Left ventricle myocardium inferior (tissue), 1 donor: ENCODE measurements at places on chromosomes 13 and 19. TPM values are rescaled to one million over a fixed set of nuclear protein-coding genes. Genes with fewer than 3 reads are reported as not detected.

The CEACAM4 gene
- 0.25 TPM for total RNA-seq

DNA sequence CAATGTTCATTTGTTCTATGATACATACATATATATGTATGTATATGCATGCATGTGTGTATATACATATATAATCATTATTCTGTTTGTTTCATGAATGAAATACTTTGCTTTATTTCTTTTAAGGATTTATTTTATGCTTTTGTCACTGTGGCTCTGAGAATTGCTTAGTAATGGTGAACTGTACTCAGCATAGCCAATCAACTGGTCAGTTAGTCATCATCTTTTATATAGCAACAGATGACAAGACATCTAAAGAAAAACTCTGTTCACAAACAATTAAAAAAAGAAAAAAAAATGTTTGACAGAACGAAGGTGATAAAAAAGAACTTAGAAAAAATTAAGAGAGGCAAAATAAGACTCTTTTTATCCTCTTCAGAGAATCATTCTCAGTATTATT is 1440.3 kb downstream of the PCDH9 start:
- no peaks in the 10 kb centered on the region for H3K36me3 ChIP-seq
- no peak overlapping the region for H3K27ac ChIP-seq
- H3K4me3 ChIP-seq: no peak overlapping the region

GRCh38 chr13:37226971-37227370 is 121.5 kb upstream of the CSNK1A1L start:
- DNase-seq: no peak
- no peaks in the 10 kb centered on the region for H3K27me3 ChIP-seq
- no peak overlapping the region for H3K4me3 ChIP-seq
- no peak overlapping the region for H3K27ac ChIP-seq
- H3K36me3 ChIP-seq: no peaks in the 10 kb centered on the region

GRCh38 chr19:5032101-5032967 is 63.4 kb downstream of the KDM4B start:
- H3K36me3 ChIP-seq: peaks cover 19% of the 10 kb centered on the region
- H3K4me3 ChIP-seq: no peak overlapping the region
- peaks cover 75% of the 10 kb centered on the region for H3K4me1 ChIP-seq
- DNase-seq: peak; percentile 54
- H3K27me3 ChIP-seq: no peaks in the 10 kb centered on the region

DNA sequence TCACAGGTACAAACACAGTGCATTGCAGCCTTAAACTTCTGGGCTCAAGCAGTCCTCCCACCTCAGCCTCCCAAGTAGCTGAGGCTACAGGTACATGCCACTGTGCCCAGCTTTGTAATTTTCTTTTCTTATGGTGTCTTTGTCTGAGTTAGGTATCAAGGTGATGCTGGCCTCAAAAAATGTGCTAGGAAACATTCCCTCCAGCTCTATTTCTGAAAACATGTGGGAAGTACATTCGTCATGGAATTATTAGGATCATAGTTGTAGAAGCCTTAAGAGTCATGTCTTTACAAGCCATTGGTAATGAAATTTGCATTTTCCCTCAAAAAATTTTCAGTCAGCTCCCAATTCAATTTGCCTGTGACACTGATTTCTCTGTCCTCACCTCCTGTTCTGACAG is 231.6 kb downstream of the DCT start:
- no peak overlapping the region for H3K27ac ChIP-seq
- no peaks in the 10 kb centered on the region for H3K4me1 ChIP-seq
- no peak for DNase-seq
- H3K36me3 ChIP-seq: no peaks in the 10 kb centered on the region
- no peaks in the 10 kb centered on the region for H3K27me3 ChIP-seq
- no peak overlapping the region for H3K4me3 ChIP-seq

DNA sequence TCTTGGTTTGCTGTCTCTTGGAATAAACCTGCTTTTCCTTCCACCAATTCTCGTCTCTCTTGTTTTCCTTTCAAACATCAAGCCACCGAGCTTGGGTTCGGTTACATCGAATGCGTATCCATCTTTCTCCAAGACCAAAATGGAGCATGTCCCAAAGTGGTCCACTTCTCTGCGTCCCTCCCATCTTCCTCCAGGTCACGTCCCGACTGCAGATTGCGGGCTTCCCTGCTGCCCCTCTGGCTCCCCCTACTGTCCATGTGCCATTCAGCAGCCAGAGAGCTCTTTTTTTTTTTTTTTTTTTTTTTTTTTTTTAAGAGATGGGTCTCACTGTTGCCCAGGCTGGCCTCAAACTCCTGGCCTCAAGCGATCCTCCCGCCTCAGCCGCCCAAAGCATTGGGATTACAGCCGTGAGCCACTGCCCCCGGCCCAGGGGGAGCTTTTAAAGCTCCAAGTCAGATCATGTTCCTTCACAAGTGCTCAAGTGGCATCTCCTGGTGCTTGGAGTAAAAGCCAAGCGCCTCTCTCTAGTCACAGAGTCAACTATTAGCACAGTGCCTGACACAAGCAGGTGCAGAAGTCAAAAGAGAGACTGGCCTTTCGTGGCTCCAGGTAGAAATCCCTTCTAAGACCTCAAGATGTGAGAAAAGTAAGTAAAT is 10.0 kb downstream of the COL5A3 start:
- no peak overlapping the region for H3K4me3 ChIP-seq
- H3K4me1 ChIP-seq: peaks cover 40% of the 10 kb centered on the region
- peak; percentile 61 for DNase-seq
- H3K27me3 ChIP-seq: peaks cover 94% of the 10 kb centered on the region

DNA sequence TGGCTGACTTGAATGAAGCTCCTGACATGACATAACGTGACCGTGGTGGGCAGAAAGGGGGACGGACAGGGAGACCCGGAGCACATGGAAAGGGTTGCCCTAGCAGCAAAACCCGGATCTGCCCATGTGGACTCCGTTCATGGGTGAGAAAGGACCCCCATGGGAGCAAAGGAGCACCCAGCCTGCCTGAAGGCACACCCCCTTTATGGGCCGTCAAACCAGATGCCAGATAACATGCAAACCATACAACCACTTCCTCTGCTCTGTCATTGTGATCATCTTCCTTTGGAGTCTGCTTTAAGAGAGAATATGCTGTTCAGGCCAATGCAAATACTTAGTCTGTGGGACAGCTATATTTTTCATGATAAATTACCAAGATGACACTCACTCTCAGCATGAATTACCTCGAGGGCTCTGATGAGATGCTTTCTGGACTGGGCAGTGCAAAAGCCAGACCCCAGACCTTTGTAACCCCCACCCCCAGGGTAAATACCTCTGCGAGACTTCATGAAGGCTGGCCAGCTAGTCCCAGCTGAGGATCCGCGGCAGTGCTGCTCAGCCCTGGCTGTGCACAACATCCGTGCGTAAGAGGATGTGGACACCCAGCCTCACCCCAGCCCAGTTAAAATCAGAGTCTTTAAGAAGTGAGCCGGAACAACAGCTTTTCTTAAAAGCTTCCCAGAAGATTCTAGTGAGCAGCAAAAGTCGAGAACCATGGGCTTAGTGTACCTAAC is 126.6 kb downstream of the USP12 start:
- no peaks in the 10 kb centered on the region for H3K36me3 ChIP-seq
- DNase-seq: no peak
- H3K27me3 ChIP-seq: no peaks in the 10 kb centered on the region
- H3K27ac ChIP-seq: no peak overlapping the region

- no peaks in the 10 kb centered on the region for H3K4me1 ChIP-seq
- no peak for DNase-seq
- H3K4me3 ChIP-seq: no peak overlapping the region
- peaks cover 72% of the 10 kb centered on the region for H3K27me3 ChIP-seq
- H3K27ac ChIP-seq: no peak overlapping the region
These were observed 127.9 kb upstream of the SOX1 start for GRCh38 chr13:111938741-111939665.

- no peak for DNase-seq
- no peak overlapping the region for H3K4me3 ChIP-seq
- H3K4me1 ChIP-seq: no peaks in the 10 kb centered on the region
- H3K36me3 ChIP-seq: no peaks in the 10 kb centered on the region
- H3K27me3 ChIP-seq: peaks cover 81% of the 10 kb centered on the region
These were observed 82.5 kb upstream of the TM9SF2 start for GRCh38 chr13:99418843-99419140.

DNA sequence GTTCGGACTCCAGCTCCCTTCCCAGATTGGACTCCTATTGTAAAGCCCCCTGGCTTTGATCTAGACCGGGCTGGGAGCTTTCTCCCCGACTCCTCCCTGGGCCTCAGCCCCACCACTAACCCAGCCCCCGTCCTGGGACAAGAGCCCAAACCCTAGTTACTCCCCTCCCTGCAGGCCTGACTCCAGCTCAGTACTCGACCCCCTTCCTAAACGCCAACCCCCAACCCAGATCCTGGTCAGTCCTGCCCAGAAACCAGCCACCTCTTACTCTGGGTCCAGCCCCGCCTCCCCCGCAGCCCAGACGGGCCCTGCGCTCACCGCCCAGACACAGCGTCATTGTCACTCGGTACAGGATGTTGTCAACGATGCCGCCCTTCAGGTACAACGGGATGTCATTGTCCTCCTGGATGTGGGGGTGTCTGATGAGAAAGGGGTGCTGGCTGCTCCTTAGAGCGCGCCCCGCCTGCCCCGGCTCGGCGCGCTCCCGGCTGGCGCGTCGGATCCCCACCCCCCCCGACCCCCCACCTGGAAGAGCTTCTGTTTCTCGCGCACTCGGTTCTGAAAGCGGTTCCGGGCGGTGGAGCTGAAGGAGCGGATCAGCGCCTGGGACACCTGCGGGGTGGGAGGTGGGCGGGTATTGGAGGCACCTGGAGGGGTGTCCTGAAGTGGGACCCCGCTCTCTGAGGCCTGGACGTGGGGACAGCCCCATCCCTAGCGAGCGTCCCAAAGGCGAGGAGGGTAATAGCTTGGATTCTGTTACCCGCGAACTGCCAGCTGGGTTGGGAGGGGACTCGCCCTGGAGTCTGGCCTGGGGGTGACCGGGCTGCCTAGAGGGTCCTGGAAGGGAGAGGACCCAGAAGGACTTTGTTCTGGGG is 866 bp downstream of the COX7A1 start:
- H3K36me3 ChIP-seq: peaks cover 46% of the 10 kb centered on the region
- H3K4me1 ChIP-seq: peaks cover 79% of the 10 kb centered on the region
- H3K4me3 ChIP-seq: peak overlapping the region; percentile 85
- peak; percentile 78 for DNase-seq
- H3K27ac ChIP-seq: peak overlapping the region; percentile 99
- H3K27me3 ChIP-seq: no peaks in the 10 kb centered on the region
